Ovary (tissue), 10 donors: ENCODE measurements at places on chromosomes 7 and 10. TPM values are rescaled to one million over a fixed set of nuclear protein-coding genes. Genes with fewer than 3 reads are reported as not detected.

DNA sequence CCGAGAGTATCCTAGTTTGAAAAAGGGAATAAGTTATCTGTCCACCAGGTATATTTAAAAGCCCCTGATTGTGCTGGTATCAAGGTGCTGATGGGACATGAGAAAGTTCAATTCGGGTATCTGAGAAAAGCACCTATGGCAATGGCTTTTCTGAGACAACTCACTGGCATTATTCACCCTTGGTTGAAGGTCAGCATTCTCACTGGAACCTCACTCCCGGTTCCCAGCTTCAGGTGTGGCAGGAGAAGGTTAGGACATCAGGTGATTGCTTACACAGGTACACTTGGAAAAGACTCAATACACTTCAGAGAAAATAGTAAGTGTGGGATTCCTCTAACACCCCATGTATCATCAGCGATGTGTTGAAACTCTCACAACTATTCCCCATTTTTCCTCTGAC, 643.1 kb downstream of the INHBA start:
- no peak for DNase-seq

- DNase-seq, result no peak
Measured at GRCh38 chr7:34131371-34131770, 226.0 kb downstream of the BMPER start.

GRCh38 chr10:78706726-78707540, 361.8 kb upstream of the ZMIZ1 start:
- no peak for DNase-seq

The EEF1AKMT2 gene
- total RNA-seq, result 20.7 TPM
